ENCODE measurements at places on chromosomes 7 and 10.

GRCh38 chr7:79281426-79281825, 172.0 kb downstream of the MAGI2 start:
- no peak for DNase-seq

- no peak for DNase-seq
Measured at GRCh38 chr7:106966121-106966520, 78.4 kb upstream of the PRKAR2B start.

- no peak for DNase-seq
Measured at GRCh38 chr7:109836016-109836415, 1254.9 kb upstream of the LRRN3 start.

DNA sequence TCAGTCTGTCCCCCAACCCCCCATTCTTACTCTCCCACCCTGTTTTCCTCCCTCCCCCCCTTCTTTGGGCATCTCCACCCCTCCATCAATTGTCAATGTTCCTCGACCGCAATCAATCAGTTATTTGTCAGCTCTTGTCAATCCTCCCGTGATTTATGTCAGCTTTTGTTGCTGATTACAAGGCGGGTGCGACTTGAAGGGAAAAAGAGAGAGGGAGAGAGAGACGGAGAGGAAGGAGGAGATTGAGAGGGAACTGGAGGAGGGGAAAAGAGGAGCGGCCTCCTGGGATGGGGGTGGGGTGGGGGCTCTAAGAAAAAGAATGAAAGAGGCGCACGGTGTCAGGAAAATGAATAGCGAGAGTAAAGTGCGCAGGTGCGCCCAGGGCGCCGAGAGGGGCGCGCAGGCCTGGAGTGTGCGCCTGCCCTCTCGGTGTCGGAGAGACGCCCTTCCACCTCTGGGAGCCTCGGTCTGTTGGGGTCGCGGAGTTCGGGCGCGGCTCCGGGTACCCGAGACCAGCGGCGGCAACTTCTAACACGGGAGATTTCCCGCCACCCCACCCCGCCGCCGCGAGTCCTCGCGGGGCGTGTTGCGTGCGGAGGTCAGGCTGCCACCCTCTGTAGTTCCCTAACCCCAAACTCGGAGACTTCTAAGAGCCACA, 1.1 kb upstream of the ZNF503 start:
- DNase-seq: no peak

DNA sequence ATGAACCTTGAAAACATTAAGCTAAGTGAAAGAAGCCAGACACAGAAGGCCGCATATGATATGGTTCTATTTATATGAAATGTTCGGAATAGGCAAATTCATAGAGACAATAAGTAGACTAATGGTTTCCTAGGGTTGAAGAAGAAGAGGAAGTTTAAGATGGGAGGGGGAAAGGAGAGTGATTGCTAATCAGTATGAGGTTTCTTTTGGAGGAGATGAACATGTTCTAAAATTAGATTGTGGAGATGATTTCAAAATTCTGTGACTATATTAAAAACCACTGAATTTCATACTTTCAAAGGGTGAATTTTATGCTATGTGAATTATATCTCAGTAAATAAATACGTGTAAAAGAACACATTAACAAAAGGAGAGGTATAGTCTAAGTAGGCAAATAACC, 176.4 kb upstream of the HPS1 start:
- DNase-seq: no peak

- no peak for DNase-seq
Measured at GRCh38 chr7:2018569-2019460, 213.9 kb downstream of the MAD1L1 start.

DNA sequence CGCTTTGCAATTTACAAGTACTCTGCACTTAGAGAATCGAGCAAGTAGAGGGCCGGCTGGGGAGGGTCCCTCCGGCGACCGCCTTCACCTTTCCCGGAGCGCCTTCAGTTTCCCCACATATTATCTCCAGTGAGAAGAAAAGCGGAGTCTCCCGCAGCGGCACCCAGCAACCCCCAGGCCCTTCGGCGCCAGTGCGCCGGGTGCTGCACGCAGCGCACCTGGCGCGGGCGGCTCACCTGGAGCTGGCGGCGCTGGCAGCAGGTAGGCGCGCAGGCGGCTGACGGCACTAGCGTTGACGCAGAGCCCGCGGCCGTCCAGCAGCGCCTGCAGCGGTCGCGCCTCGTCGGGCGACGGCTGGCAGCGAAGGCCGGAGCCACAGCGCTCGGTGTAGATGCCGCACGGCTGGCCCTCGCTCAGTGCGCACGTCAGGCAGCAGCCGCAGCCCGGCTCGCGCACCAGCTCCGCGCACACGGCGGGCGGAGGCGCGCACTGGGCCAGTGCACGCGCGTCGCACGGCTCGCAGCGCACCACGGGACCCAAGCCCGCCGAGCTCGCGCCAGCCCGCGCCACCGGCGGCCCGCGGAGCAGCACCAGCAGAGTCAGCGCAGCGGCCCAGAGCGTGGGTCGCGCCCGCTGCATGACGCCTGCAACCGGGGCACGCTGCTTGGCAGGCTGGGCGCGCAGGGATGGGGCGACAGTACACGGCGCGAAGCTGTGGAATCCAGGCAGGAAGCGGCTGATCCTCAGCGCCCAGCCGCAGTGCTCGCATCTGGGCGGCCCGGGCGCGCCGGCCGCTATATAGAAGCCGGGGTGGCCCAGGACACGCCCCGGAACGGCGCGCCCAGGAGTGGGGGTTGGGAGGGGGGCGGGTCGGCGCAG, at the start of gene IGFBP3:
Gene IGFBP3 (minus strand): TSS at position 771 of the 879 bp plus-strand sequence. CDS start 132 bp downstream, at position 639.
- DNase-seq: no peak

DNA sequence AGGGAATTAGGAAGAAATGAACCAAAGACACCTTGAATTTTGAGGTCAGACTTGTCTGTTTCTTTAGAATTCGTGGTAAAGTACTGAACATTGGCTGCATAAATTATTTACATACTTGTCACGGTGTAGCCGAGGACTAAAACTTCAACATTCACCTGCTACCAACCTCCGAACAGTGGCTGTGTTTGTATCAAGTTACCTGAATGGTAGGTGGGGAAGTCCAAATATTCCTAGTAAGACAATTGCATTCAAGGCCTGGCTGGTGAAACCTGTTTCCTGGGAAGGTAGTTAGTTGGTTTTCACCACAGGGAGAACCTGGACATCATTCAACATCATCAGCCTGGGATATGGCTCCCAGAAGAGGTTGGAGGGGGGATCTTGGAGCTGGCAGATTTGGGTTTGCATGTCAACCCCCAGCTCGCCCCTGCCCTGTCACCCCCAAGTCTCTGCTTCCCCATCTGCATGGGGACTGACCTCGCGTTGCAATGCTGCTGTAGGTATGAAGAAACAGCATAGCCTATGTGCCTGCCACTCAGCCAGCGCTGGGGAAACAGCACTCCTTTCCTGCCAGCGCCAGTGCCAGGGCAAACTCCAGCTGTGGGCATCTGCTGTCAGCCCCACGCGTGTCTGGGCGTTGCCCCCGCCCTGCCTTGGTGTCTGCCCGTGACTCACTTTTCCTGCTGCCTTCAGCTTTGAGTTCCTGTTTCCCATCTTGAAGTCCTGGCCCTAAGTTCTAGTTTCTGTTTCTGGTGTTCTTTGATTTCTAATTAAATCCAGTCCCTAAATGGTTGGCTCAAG, 12.7 kb upstream of the LARP4B start:
- peak; percentile 31 for DNase-seq

DNA sequence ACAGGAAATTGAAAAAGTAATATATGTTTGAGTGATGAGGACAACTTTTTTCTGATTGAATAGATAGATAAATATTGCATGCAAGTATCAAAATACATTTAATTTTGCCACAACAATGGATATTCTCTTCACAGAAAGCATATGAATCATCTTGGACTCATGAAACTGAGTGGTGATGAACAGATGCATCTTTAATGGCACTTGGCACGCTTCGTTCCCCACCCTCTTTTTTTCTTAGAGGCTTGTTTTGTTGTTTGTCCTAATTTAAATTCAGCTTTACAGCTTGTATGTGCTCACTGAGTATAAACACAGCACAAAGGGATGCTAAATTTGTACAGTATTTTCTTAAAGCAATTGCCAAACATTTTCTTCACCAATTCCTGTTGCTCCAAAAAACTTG, 145.0 kb upstream of the YAE1 start:
- DNase-seq: no peak

DNA sequence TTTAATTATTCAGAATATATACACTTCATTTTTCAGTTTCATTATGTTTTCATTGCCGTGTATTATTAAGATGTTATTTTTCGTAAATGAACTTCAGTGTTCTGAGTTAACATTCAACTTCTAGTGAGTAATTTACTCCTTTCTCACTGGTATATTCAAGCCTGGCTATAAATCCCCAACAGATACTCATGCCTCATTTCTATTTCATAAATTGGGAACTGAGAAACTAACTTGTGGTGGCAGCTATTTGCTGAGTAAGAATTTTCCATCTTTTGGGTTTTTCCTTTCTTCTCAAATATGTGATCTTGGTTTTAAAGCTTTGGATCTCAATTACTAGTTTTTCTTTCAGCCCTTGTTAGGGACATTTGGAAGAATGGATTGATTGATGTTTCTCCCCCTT, 281.1 kb downstream of the CDK14 start:
- no peak for DNase-seq

- DNase-seq: no peak
Measured at GRCh38 chr7:3955751-3956696, 655.0 kb downstream of the SDK1 start.

GRCh38 chr7:120502825-120503224, 229.8 kb downstream of the KCND2 start:
- DNase-seq: no peak
